NCI-H82 (cell line): ENCODE measurements at places on chromosomes 4 and X.
A peak's percentile ranks its signal among the peaks of the same experiment; 100 is the strongest.

DNA sequence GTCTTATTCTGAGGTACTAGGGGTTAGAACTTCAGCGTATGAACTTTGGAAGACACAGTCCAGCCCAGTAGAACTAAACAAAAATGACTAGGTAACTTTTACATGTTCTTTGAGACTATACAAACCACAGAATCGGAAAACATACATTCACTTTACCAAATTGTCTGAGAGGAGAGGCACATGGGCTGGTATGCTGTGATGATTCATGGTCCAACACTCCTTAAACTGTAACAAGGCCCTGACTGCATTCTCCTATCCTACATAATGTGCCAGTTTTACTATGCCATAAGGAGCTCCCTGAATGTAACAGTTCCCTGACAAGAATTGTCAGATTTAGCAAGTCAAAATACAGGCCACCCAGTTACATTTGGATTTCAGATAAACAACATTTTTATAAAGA, 640.0 kb downstream of the RAB28 start:
- no peak for DNase-seq

DNA sequence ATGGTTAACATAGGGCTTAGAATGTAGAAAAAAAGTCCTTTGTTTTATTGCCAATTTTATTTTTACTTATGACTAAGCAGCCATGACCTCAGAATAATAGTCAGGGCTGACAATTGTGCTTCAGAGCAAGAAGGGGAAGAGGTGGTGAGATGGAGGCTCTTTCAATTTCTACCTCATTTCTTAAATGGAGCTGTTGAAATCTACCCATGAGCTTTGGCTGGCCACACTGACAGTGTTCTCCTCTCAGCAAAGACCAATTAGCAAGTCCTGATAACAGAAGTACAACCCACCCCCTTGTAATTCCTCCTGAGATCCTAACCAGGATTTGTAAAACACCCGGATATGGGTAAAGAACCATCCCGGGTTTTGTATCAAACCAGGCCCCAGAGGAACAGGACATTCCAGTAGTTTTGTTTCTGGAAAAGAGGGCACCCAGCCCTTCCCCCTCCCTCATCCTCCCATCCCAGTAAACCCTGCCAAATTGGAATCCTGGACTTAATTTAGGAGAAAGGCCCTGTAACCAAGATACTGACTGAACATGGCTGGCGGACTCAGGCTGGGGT, at the start of gene HEPH:
TSS of gene HEPH (plus strand) at position 399 of the 563 bp plus-strand sequence. CDS start 6,324 bp downstream, outside the sequence.
- DNase-seq: no peak

DNA sequence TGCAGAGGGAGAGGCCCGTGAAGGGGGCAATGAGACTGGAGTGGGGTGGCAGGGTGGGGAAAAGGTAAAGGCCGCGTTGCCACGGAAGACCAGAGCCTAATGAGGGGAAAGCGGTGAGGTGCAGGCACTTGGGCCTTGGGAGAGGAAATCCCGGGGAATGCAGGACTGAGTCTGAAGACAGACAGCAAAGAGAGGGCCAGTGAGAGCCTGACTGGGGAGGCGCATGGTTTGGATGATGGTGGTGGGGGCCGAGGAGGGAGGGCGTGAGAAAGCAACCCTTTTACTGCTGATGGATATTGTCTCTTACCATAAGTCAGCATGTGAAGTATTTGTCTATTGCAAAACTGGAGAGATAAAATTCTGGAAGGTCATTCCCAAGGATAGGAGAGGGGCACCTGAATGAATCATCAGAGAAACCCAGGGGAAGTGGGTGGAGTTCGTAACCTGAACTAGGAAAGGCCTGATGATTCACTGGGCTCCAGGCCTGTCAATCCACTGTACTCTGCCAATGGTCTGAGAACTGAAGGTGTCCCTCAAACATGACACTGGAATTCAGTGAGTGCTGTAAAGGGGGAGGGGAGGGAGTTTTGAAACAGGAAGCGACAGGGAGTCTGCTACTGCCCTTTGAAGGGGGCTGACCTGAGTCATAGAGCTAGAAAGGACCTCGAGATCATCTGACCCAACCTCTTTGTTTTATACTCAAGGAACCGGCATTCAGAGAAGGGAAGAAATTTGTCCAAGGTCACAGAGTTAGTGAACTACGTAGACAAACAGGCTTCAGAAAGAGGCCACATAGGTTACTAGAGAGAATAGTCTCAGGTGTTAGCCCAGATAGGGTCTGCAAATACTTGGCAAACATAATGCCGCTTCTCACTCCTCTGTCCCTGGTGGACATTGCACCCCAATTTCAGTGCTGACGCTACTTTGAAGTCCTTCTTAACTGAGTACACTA, 52.2 kb downstream of the NALF2 start:
- DNase-seq: peak; percentile 90

- DNase-seq: no peak
These were observed 904 bp upstream of the WDR1 start for GRCh38 chr4:10117359-10118047.

GRCh38 chr4:23922541-23923111, 32.8 kb upstream of the PPARGC1A start:
- DNase-seq: no peak

DNA sequence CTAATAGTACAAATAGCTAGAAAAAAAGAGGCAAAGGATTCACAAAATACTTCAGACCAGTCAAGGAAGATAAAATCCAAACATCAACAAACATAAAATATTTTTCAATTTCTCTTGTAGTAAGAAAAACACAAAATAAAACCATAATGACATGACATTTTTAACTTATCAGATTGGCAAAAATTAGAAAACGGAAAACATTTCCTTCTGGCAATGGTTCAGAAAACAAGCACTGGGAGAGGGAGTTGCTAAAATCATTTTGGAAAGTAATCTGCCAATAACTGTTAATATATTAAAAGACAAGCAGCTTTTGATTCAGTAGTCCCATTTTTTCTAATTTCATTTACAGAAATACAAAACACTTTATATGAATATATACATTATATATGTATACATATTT, 26.1 kb downstream of the TKTL2 start:
- no peak for DNase-seq

- no peak for DNase-seq
These were observed 31.6 kb upstream of the PPP1R2C start for GRCh38 chrX:42809569-42809968.

DNA sequence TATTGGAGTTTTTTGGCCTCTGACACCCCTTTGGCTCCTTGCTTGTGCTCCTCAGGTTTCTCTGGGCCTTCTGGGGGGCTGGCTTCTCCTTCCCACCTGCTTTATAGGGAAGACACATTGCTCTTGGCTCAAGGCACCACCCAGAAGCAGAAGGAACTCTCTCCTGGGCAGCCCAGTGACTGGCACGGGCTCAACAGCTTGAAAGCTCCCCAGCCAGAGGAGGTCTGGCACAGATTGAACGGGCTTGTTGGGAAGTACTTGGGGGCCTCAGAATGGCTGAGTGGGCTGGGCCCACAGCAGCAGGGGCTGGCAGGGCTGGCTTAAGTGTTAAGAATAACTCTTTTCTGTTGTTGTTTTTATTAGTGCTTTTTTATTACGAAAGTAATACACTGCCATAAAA, 11.2 kb upstream of the ZNF185 start:
- DNase-seq: no peak

DNA sequence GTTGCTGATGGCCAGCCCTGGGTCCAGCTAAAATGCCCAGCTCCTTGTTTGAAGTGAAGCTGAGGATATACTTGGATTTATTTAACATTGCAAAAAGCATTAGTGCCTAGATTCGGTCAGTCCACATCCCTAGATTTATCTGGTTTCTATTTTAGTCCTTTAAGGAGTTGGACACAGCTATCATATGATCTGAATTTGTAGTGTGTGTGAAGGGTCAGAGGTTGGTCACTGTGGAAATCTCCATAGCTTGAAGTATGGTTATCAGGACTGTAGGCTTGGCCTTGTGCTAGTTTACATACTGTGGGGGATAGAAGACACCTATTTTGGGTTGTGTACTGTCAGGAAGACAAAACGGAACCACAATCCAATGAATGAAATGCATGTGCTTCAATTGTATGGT, 28.8 kb downstream of the NLGN3 start:
- no peak for DNase-seq

DNA sequence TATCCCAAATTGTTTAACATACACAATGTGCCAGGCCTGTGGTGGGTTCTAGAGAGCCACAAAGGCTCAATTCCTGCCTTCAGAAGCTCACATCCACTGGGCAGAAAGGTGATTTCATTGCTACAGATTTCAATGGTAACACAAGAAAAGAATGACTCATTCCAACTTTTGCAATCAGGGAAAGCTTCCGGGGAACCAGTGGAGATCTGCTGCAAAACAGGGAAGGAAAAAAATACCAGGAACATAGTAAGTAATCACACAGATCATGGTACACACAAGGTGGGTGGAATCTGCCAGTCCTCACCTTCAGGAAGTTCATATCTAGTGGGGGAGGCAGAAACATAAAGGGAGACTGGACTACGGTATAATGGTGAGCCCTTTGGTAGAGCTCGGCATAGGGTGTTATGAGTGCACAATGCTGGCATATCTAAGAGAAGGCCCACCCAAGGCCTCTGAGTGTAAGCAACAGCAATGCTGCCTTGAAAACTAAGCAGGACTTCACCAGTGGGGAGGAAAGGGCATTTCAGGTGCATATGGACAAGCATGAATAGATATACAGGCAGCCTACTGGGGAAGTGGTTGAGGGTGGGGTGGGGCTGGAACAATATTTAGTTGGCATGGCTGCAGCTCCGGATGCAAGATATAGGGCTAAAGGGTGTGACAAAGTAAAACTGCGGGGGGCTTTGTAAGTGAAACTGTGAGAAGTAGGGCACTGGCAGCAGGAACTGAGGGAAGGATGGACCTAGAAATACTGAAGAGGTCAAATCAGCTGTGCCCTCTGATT, 24.2 kb downstream of the GPRIN3 start:
- no peak for DNase-seq

- no peak for DNase-seq
These were observed 664.5 kb downstream of the RAPGEF2 start for GRCh38 chr4:159767406-159767805.

- peak; percentile 62 for DNase-seq
These were observed 52.8 kb downstream of the GPRIN3 start for GRCh38 chr4:89254847-89255246.

DNA sequence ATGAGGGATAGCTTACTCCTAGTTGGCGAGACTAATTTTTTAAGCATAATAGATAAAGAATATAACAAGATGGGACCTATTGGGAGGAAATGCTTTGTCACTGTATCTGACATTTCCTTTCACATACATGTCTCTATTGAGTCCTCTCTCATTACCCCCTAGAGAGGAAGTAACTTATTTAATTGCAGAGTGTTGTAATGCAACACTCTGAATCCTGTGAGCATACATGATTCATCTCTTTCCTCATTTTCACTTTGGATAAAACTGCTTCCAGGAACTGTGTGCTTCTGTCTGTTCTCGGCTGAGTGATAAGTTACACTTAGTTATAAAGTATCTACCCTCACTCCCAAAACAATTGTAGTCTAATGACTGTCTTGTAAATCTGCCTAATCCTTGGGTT, 266.1 kb upstream of the ANXA10 start:
- DNase-seq: no peak

- DNase-seq: no peak
These were observed 1026.2 kb downstream of the DMD start for GRCh38 chrX:32185160-32185559.

- no peak for DNase-seq
These were observed 13.1 kb upstream of the IDS start for GRCh38 chrX:149518236-149518635.

- DNase-seq: peak; percentile 76
These were observed 49.6 kb upstream of the ATXN3L start for GRCh38 chrX:13369256-13370030.

DNA sequence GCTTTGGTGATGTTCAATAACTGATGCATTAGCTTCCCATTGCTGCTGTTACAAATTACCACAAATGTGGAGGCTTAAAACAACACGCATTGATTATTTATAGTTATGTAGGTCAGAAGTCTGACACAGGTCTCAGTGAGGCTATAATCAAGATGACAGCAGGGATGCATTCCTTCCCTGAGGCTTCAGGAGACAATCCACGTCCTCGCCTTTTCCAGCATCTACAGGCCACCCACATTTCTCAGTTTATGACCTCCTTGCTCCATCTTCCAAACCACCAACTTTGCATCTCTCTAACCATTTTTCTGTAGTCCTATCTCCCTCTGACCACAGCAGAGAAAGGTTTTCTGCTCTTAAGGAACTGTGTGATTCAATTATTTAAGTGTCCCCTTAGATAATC, 92.5 kb downstream of the GASK1B start:
- no peak for DNase-seq

GRCh38 chrX:48540028-48540375, 488 bp downstream of the TBC1D25 start:
- peak; percentile 87 for DNase-seq

- no peak for DNase-seq
These were observed 183.0 kb downstream of the PALLD start for GRCh38 chr4:168679819-168680218.

GRCh38 chr4:142687547-142688275, 158.4 kb downstream of the INPP4B start:
- DNase-seq: no peak
